ENCODE measurements at places on chromosomes 1 and 21.

- no peak for DNase-seq
Observed at GRCh38 chr1:3114846-3115245, 45.8 kb downstream of the PRDM16 start.

- DNase-seq, result no peak
Observed at GRCh38 chr1:70438529-70438928, 27.5 kb downstream of the CTH start.

DNA sequence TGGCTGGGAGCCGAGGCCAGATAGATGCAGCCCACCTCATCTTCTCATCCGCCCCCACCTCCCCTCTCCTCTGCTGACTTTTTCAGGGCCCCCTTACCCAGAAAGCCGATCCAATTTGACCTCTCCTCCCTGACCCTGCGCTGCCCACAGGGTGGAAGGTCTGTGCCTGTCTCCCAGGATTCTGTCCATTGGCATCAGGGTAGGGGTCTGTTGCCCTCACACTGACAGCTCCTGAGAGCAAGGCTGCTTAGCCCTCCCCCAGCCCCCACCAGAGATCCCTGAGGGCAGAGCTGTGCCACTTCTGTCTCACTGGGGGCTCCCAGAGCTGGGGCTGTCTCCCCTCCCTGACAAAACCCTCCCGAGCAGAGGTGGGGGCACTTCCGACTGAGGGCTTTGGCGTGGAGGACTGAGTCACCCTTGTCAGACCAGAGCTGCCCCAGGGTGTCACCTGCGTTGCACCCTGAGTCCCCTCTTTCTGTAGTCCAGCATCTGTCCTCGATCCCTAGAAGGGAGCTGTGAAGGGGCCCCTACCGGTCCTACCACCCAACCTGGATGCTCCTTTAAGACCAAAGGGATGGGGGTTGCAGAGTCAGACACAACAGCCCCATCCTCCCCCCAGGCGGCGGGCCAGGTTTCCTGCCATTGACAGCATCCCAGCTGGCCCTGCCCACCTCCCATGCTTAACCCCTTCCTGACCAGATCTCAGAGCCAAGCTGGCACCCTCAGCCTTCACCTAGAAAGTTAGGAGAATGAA is 2.4 kb upstream of the FAM110D start:
- no peak for DNase-seq

DNA sequence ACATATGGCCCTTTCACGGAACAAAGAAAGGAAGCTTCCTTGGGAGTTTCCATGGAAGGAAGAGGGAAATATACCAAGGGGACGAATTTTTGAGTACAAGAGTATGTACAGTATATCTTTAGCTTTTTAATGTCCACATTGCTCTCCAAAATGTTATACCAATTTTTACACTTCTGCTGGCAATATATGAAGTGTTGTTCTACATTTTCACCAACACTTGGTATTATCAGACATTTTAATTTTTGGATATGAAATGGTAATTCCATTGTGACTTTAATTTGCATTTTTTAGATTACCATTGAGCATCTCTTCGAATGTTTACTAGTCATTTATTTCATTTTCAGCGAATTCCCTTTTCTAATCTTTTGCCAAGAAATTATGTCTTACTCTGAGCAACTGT is 5.5 kb upstream of the VPS45 start:
- DNase-seq, result no peak

DNA sequence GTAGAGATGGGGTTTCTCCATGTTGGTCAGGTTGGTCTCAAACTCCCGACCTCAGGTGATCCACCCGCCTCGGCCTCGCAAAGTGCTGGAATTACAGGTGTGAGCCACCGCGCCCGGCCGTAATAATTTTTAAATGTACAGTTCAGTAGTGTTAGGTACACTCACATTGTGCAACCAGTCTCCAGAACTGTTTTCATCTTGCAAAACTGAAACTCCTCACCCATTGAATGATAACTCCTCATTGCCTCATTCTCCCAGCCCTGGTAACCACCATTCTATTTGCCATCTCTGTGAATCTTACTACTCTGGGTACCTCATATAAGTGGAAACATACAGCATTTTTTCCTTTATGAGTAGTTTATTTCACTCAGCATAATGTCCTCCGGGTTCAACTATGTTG is 3.4 kb downstream of the NLRP3 start:
- no peak for DNase-seq
